Stimulated activated CD8-positive, alpha-beta memory T cell treated with anti-CD3 and anti-CD28 coated beads, Interleukin-2, amount 100 ng/mL, for 1 hour (primary cell): ENCODE measurements at places on chromosomes 5 and 9.

- DNase-seq: no peak
Measured at GRCh38 chr9:135704483-135704882, 2.5 kb downstream of the KCNT1 start.

- no peak for DNase-seq
Measured at GRCh38 chr9:87886933-87887505, 4.3 kb downstream of the SPATA31E1 start.

- no peak for DNase-seq
Measured at GRCh38 chr5:17436350-17436749, 61.7 kb upstream of the TAF11L2 start.

GRCh38 chr5:122727112-122727541 is 47.8 kb upstream of the SNX2 start:
- DNase-seq: no peak

- DNase-seq: no peak
Measured at GRCh38 chr5:82393951-82394350, 115.8 kb upstream of the RPS23 start.

DNA sequence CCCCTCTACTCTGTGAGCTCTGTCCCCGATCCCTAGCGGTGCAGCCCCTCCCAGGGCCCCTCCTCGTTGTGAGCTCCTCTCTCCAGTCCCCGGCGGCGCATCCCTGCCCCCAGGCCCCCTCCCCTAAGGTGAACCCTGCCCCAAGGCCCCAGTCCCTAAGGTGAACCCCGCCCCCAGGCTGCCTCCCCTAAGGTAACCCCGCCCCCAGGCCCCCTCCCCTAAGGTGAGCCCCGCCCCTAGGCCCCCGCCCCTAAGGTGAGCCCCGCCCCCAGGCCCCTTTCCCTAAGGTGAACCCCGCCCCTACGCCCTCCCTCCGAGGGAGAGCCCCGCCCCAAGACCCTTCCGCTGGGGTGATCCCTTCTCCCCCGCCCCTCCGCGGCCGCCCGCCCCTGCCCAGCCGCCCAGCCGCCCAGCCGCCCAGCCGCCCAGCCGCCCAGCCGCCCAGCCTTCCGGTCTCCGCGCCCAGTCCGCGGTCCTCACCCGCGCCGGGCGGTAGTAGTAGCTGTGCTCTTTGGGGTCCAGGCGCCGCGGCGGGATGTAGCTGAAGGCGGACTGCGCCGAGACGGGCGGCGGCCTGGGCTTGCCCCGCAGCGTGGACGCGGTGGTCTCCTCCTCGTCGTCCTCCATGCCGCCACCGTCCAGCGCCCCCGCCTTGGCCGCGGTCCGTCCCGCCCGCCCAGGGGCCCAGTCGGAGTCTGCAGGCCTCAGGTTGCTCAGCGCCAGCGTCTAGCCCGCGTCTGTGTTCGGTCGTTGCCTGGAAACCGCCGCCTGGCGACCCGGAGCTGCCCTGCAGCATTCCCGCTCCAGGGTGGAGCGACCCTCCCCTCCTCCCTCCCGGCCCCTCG is at the start of gene CFAP90:
CFAP90 (minus strand) TSS at position 739 of the 845 bp plus-strand sequence; CDS start at position 627, 112 bp downstream.
- peak; percentile 27 for DNase-seq

GRCh38 chr5:72040513-72040912 is 66.8 kb upstream of the MAP1B start:
- no peak for DNase-seq

DNA sequence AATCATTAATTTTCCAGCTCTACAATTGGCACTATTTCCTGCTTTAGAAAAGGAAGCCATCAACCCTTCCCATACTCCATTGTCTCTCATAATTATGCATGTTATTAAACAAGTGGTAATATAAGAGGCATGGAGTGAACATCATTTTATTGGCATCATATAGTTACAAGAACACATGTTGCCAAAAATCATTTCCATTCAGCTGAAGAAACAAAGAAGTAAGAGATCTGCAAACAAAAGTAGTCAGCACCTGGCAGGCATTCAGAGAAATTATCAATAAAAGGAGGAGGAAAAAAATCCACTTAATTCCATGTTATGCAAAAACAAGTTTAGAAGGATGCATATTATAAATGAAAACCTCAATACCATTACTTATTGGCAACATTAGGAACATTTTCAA is 1208.2 kb upstream of the C9orf72 start:
- DNase-seq: no peak

DNA sequence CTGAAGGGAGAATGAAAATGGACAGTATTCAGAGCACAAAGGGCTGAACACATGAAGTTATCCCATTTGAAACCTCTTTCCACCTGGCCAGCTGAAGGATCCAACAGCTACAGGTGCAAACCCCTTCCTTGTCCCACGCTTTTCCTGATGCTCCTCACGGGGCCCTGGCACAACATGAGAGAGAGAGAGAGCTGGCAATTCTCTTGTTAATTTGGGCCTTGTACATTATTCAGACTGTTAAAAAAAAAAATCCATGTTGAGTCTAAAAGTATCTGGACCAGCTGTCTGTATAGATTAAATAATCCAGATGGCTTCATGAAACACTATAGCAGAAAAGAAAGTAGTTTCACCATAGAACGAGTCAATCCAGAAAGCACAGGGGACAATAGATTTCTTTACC is 74.1 kb downstream of the HMHB1 start:
- DNase-seq: no peak

DNA sequence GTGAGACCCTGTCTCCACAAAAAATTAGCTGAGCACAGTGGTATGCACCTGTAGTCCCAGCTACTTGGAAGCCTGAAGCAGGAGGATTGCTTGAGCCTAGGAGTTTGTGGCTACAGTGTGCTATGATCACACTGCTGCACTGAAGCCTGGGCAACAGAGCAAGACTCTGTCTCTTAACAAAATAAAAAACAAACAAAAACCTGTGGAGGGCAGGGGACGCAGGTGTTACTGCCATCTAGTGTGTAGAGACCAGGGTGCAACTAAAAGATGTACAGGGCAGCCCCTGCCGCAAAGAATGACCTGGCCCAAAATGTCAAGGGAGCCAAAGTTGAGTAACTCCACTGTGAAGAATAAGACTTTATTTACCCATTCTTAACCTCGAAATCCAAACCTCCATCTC is 27.1 kb downstream of the ASPN start:
- no peak for DNase-seq

DNA sequence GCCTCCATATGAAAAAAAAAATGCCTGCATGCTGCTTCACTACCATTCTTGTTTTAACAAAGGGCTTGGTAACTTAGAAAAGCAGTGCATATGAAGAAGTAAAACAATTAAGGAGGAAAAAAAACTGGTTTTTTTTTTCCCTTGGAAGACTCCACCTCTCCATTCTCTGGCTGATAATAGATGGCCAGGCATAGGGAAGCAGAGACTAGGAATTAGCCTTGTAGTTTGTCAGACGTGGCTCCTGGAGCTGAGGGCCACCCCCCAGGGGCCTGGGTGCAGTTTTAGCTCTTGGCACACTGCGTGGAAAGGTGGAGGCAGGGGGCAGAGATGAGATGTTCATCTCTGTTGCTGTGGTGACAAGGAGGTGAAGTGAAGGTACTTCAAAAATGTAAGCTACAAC is 42.7 kb downstream of the WDR36 start:
- no peak for DNase-seq

DNA sequence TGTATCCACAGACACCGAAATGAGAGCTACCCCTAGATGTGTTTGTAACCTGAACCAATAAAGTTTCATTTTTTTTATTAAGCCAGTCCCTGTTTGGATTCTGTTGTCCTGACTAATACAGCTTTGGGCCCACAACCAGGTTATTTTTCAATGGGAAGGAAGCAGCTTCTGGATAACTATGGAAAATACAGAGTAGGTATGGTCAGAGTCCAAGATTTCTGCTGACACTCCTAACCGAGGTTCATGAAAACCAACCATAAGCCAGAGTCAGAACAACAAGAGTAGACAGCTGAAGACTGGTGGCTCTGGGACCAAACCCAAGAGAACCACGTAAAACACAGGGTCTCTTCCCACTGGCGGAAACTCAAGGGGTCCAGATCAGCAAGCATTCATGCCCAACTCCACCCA is 10.8 kb downstream of the KLF9 start:
- DNase-seq: no peak

GRCh38 chr9:124574534-124575375 is 67.6 kb upstream of the NR5A1 start:
- no peak for DNase-seq

DNA sequence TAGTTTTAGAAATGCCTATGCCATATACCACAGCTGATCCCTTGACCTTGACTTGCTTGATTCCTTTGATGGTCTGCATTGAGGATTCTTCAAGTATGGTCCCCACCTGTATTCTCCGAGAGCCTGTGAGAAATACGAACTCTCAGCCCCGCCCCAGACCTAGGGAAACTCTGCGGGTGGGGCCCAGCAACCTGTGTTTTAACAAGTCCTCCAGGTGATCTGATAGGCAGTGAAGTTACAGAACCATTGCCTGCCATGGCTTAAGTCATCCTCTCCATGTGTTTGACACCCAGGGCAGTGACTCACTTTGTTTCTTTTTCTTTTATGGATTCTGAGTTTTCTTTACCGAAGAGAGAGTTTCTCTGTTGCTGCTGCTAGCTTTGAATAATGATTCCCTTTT is 18.5 kb downstream of the FRMPD1 start:
- DNase-seq: no peak

DNA sequence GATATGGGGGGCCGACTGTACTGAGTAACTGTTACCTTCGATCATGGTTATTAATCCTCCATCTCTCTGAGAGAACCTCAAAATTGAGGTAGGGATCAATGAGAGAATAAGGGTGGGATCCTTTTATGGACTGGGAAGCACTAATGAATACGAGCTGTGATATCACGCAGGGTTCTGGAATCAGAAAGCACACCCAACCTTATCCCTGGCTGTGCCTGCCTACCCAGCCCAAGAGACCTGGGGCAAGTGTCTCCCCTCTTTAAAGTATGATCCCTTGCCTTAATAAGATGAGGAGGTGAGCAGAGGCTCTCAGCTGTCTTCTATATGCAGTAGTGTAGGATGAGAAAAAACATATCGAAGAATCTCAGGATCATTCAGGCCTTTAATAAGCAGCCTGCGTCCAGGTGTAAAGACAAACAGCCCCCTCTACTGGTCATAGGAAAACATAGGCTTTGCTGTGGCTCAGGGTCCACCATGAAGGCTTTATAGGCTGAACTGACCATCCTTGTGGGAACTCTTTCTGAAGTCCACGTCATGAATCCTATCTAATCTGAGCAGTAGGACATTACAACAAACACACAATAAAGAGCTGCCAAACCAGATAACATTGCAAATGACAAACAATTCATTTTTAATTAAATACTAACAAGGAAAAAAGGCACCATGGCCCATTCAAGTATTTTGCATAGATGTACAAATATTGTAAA is 16.8 kb downstream of the NIPAL4 start:
- DNase-seq: no peak

GRCh38 chr5:10145923-10146401 is 103.7 kb downstream of the ATPSCKMT start:
- DNase-seq: no peak

- DNase-seq: no peak
Measured at GRCh38 chr5:106940301-106940846, 730.4 kb downstream of the EFNA5 start.

DNA sequence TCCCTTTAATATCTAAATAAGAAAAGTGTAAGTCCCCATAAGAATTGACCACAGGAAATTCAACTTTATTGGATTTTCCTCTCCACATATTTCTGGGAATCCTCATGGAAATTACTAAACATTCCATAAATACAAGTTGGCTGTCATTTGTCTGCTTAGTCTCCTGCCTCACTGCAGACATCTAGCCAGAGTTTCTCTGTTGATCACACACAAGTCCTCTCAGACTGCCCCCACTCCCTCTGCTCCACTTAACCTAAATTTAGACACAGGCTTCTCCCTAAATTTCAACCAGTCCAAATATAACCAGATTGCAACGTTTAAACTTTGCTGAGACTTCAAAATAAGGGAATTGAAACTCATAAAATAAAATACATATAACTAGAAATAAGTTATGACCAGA is 982.1 kb downstream of the DTWD2 start:
- no peak for DNase-seq

GRCh38 chr5:132460846-132461568 is 29.6 kb downstream of the IRF1 start:
- DNase-seq: no peak

DNA sequence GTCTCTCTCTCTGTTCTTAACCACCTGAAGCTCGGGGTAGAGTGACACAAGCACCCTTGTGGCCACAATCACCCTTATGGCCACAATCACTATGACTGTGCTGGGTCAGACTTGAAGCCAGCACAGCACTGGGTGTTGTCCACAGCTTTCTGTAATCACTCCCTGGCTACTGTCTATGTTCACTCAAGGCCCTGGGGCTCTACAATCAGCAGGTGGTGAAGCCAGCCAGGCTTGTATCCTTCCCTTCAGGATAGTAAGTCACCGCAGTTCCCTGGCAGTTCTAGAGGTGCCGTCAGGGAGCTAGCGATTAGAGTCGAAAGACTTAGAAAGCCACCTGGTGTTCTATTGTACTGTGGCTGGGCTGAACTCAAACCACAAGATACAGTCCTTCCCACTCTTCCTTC is 44.2 kb downstream of the GDA start:
- no peak for DNase-seq

GRCh38 chr5:153896117-153896516 is 142.6 kb downstream of the FAM114A2 start:
- DNase-seq: no peak

DNA sequence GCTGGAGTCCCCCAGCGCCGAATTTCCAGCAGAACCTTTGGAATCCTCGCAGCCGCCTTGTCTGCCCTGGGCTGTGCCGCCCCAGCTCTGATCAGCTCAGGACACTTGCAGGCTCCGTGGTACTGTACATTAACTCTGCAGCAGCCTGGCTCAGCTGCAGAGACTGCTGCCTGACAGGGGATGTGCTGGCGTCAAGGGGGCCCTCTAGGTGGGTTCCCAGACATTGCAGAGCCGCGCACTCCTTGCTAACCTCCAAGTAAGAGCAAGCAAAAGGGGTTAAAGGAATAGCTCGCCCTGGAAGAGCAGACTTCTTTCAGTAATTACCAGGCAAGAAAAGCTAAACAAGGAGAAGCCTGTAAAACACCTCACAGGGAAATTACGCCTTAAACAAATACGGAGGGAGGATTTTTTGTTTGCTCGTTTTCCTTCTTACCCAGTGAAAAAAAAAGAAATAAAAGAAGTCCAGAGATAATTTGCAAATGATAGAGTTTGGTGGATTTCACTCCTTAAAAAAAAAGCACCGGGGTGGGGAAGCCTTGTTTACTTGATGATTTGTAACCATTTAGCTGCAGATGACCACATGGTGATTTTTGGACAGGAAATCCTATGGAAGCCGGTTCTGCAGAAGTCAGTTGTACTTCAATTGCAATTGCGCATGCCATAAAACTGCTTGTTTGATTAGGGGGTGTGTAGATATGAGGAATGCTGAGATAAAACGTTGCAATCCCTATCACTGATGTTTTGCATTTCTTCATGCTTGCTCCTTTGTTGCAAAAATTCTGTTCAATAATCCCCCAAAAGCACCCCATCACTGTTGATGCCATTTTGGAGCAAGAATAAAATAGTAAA is 305.8 kb downstream of the PDE4D start:
- no peak for DNase-seq

DNA sequence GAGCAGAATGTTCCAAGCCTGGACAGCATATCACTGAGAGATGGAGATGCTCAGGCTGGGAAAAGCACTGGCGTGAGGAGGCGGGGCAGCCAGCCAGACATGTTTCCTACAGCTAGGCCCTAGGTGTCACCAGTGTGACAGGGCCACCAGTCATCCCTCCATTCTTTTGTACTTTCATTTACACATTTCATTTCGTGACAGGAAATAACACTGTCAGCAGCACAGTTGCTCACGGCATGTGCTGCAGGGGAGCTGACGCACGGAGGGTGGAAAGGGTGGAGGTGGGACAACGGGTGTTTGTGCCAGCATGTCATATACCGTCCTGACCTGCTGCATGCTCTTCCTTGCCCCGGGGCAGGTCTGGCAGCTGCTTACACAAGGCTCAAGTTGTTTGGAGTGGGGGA is 14.8 kb upstream of the CEMIP2 start:
- peak; percentile 60 for DNase-seq
